GM04503 (cell line): ENCODE measurements at places on chromosomes 3 and 15.

DNA sequence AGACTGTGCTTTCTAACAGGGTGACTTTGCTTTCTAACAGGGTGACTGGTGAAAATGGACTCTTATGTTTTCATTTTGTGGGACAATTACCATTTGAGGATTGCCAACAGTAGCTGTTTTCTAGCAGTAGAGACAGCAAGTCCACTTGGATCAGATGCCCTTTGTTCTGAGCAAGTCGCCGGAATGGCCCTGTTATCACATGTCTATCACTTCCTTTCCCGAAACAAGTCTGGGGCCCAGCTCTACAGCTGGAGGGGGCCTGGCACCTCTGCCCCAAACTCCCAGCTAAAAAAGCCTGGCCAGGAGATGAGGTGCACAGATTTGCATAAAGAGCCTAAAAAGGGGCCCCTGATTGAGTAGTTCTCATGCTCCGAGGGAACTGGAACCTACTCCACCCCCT, 44.6 kb downstream of the THBS1 start:
- DNase-seq = no peak

DNA sequence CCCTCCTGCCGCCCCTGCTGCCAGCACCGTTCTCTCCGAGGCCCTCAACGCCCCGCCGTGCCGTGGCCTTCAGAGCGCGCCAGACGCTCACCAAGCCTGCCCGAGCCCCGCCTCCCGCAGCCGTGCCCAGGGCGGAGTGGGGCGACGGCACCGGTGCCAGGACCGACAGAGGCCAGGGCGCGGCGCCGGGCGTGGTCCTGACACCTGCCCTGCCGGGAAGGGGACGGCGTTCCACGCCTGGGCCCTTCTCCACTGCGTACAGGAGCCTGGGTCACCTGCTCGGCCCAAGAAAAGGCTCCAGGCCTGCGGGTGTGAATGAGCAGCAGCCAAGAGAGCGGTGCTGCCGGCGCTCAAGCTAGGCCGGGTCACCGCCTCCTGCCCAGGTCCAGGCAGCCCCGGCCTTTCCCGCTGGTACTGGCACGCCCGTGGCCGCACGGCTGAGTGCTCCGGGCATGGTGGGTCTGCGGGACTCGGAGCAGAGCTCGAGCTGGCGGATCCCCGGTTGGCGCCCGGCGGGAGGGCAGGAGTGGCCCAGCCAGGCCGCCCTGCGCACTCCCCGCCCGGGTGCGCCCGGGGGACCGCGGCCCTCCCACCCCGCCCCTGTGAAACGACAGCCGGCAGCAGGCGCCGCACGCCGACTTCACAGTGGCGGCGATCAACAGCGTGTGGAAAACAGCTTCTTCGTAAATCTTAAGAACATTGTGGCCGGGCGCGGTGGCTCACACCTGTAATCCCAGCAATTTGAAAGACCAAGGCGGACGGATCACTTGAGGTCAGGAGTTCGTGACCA, 4.2 kb downstream of the OCA2 start:
- no peak for DNase-seq

GRCh38 chr3:151328298-151328995, 902 bp downstream of the P2RY13 start:
- no peak for DNase-seq

GRCh38 chr3:90015688-90016356, 908.4 kb downstream of the EPHA3 start:
- DNase-seq = peak; percentile 1

GRCh38 chr15:48619446-48619845, 26.1 kb downstream of the FBN1 start:
- no peak for DNase-seq

- DNase-seq = no peak
These were observed 479 bp upstream of the PLD1 start for GRCh38 chr3:171810629-171811294.

DNA sequence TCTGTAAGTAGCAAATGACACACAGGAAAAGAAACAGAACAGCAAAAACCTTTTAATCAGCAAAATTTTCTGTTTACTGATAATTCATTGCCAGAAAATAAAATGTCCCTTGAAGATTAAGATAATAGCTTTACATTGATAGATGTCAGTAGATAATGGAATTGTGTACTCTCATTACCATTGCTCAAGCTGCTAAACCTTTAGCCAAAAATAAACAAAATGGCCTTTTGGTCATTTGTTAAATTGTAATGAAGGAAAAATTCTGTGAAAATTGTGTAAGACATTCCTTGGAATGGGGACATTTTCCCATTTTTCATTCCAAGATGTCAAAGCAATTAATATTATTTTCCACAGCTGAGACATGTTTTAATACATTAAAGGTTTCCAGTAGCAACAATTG, 189.8 kb downstream of the PLOD2 start:
- no peak for DNase-seq

DNA sequence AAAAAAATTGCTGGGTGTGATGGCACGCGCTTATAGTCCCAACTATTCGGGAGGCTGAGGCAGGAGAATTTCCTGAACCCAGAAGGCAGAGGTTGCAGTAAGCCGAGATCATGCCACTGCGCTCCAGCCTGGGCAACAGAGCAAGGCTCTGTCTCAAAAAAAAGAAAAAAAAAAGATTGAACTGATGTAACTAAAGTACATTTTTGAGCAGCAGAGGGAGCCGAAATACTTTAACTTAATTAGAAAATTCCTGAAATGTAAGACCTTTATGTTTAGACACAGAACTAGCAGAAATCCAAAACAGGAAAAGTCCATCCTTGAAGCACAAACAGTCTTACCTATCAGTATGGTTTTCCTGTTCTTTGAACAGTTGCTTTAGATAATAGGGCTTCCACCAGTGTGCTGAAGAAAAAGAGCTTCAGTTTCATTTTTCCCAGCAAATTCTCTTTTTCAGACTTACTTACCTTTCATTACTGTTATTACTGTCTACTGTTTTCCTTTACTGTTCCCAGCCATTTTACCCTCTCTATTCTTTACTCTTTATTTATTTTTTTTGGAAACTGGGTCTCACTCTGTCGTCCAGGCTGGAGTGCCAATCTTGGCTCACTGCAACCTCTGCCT, 33.4 kb upstream of the ZNF609 start:
- no peak for DNase-seq

GRCh38 chr15:77737238-77738037, 104.7 kb upstream of the LINGO1 start:
- DNase-seq = no peak

DNA sequence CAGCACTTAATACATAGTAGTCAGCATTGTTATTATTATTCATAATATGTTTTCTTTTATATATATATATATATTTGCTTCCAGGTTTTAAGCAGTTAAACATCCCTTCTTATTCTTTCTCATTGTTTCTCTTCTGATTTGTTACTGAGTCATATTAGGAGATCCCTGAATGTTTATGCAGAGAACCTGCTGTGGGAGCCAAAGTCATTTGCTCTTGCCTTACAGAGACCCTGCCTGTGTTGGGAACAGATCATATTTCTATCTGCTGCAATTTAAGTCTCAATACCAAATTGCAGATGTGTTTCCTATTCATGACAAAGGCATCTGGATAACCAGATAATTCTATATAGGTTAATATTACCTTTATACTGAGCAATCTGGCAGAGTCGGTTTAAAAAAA, 323.0 kb upstream of the UMPS start:
- DNase-seq = no peak

GRCh38 chr3:148856384-148856783, 8.7 kb upstream of the CPA3 start:
- no peak for DNase-seq

- DNase-seq = no peak
These were observed 55.1 kb downstream of the PDE8A start for GRCh38 chr15:85036716-85037115.
